ENCODE measurements at places on chromosomes 3 and 15.

DNA sequence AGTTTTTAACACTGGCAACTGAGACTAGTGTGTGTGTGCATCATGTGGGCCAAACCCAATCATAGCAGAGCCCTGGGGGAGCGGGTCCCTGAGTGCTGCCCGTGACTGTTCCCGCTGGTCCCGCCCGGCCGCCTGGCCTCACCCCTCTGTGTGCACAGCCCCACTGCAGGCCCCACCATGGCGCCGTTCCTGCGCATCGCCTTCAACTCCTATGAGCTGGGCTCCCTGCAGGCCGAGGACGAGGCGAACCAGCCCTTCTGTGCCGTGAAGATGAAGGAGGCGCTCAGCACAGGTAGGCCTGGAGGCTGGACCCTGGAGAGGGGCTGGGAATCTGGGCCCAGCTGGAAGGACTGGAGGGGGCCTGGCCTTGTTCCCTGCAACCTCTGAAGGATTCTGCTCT, 17.2 kb downstream of the PRKCD start:
- no peak for DNase-seq

- DNase-seq, result no peak
Observed at GRCh38 chr15:88476635-88477060, 9.1 kb downstream of the MRPS11 start.

DNA sequence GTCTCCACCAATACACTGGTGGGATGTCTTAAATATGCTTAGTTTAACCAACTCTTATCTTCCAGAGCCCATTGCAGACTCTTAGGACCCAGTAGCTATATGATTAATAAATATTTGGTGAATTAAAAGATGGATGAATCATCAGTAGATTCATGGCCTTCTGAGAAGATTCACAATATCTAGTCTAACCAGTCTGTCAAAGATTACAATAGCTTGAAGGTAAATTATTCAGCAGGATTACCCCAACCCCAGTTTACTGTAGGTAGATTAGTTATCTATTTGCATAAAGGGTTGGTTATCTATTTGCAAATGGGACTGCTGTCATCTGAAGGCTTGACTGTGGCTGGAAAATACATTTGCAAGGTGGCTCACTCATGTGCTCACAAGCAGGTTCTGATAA, 239.4 kb upstream of the THRB start:
- no peak for DNase-seq

GRCh38 chr3:85171976-85172375, 213.2 kb downstream of the CADM2 start:
- DNase-seq, result no peak

- DNase-seq, result no peak
Observed at GRCh38 chr15:69068157-69068556, 53.7 kb downstream of the NOX5 start.

- DNase-seq, result no peak
Observed at GRCh38 chr3:72892081-72892775, 4.4 kb downstream of the GXYLT2 start.

GRCh38 chr3:167054926-167055325, 325.2 kb downstream of the ZBBX start:
- no peak for DNase-seq

GRCh38 chr15:68683026-68683425, 104.2 kb downstream of the CORO2B start:
- DNase-seq, result no peak

DNA sequence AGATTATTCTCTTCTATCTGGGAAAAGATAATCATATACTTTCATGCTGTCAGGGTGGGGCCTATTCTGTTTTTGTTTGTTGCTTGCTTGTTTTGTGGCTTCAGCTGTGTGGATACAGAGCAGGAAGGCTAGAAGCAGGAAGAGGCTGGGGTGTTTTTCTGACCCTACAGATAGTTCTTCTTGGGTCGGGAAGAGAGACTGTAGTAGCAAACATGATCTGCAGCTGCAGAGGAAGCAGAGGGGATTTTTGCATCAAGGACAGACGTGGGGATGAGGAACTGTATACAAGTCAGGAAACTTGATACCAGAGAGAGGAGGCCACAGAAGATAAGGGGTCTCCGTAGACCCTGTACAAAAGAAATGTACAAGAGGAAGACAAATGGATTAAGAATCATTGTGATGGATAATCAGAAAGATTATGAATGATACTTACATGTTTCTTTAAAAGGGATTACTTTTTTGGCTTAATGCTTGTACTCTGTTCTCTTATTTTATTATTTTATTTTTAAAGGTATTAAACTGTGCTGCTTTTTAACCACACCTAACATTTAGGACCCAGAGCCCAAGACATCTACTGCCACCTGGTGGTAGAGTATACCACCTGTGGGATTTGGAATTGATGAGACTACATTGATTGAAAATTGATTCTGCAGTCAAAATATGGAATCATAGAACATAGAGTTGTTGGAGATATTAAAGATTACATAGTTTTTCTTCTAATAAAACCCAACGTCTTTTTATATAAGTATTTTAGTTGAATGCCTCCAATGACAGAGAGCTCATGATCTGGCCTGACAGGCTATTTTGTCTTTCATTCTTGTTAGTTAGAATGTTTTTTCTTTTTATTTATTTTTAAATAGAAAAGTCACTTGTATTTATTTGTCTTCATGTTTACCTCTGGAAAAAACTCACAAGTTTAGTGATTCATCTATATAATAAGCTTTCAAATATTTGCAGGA, 87.3 kb upstream of the ROPN1 start:
- no peak for DNase-seq

- no peak for DNase-seq
Observed at GRCh38 chr3:72636969-72637597, 211.2 kb downstream of the SHQ1 start.

GRCh38 chr3:197508924-197509775, 46.6 kb downstream of the BDH1 start:
- no peak for DNase-seq

DNA sequence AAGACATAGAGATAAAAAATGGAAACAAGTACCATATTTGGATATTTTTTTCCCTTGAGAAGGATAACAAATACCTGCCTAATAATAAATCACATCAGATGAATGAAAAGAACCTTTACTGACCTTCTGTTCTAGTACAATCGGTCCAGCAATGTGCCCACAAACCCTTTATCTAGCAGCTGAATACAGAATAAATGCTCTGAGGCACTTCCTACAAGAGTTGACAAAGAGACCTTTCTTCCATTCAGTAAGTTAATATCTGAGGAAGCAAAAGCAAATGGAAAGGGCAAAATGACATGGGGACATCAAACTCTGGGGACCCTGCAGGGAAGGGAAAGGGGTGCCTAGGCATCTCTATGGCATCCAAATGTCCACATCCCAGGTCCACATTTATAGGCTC, 115.8 kb downstream of the NEK10 start:
- no peak for DNase-seq
